ENCODE measurements at places on chromosomes 5 and 9.

GRCh38 chr5:168295574-168296201 is 4.2 kb downstream of the WWC1 start:
- DNase-seq, result no peak

DNA sequence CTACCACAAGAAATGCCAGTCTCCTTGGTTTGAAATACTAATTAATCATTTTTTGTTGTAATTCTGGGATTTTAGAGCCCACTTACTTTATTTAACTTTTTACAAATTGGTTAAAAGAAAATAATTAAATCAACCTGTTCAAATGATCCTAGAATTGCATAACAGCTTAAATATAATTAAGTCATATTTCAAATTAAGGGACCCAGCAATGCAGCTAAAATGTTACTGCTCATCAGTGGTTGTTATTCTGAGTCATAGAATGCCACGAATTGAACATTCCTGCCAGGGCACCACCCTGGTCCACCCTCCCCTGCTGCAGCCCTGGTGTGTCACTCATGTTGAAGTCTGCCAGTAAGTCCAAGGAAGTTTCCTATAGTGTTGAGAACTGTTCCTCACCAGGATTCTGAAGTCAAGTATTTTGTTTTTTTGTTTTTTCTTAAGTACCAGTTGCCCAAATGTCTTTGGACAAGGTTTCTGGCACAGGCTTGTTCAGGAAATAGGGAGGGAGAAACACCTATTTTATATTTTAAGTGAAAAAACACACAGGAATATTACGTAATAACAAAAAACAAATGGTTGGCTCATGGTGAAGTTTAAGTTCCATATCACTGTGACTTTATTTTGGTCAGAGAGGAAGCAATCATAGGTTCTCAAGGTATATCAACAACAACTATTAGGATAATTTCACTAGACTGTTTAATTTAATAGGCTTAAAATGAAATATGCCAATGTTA is 4.3 kb upstream of the ITGA1 start:
- DNase-seq, result no peak

- DNase-seq, result no peak
Observed at GRCh38 chr5:74233571-74233970, 407.0 kb downstream of the ENC1 start.

DNA sequence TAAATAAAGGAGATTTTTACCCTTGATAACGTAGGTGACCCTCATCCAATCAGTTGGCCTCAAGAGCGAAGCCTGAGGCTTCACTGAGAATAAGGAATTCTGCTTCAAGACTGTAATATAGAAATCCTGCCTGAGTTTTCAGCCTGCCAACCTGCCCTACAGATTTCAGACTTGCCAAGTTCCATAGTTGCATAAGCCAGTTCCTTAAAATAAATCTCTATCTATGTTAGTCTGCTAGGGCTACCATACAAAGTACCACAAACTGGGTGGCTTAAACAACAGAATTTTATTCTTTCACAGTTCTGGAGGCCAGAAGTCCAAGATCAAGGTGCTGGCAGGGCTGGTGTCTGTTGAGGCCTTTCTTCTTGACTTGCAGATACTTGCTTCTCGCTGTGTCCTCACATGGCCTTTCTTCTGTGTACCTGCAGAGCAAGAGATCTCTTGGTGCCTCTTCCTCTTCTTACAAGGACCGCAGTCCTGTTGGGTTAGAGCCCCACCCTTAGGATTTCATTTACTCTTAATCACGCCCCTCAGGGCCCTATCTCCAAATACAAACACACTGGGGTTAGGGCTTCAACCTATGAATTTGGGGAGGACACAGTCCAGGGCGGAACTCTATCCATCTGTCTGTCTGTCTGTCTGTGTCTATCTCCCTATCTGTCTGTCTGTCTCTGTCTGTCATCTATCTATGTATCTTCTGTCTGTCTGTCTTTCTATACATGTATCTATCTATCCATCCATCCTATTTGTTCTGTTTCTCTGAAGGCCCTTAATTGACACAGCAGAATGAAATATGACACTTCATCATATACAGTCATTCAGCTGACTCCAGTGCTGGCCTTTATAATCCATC is 17.0 kb upstream of the CMBL start:
- peak; percentile 41 for DNase-seq

DNA sequence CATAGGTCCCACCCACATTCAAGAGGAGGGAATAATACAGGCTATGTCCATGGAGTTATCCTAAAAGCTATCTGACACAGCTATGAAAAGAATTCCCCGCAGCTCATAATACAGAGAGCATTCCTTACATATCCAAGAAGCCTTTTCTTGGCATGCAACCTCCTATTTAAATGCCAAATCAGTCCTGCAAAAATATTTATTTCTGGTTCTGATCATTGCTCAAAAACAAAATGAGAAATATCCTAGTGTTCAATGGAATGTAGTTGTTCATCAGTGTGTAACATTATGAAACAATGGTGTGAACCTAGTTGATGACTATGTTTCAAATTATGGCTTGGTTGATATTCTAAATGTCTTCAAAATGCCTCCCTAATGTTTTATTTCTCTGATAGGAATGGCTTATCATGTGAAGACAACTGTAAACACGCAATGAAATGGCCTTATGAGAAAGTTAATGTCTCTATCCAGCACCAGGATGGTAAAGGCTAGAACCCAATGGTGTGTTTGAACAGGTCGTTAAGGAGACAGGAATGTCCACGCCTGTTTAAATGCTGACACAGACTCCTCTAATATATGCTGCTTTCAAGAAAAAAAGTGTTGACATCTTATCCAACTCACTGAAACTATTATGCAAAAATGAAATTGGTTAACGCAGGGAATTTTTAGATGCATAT is 126.7 kb upstream of the CDH6 start:
- DNase-seq, result no peak

DNA sequence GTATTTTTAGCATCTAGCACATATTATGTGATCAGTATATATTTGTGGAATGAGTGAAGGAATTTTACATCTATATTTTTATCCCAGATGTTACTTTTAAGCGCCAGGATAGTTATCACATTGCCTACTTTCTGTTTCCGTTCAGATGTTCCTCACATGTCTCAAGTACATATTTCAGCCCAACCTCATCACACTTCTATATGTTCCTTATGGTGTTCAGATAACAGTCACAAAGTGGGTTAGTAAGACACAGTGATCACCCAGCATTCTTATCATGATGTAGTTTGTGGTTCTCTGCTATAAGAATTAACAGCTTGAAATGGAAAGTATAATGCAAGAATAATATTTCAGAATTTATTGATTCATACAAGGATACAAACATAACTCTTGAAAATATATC is 170.0 kb upstream of the RASA1 start:
- no peak for DNase-seq

DNA sequence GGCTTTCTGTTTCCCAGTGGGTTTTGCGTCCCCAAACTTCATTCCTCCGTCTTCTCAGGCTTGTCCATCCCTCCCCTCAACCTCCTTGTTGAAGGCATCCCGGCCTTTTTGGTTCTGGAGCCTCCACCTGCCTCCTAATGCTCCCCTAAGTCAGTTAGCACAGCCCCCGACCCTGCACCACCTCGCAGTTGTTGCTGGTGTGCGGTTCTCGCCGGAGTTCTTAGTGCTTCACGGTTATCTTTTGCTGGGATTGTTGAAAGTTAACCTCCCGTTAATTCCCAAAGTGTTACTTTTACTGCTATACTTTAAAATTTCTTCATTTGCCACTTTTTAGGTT is 447 bp downstream of the UBLCP1 start:
- DNase-seq, result no peak

GRCh38 chr5:141969783-141970771 is 1.2 kb downstream of the RNF14 start:
- no peak for DNase-seq

Measured in activated CD8-positive, alpha-beta memory T cell treated with anti-CD3 and anti-CD28 coated beads for 24 hours (primary cell).